ENCODE measurements at places on chromosomes 2 and 18. TPM values are rescaled to one million over a fixed set of nuclear protein-coding genes. Genes with fewer than 3 reads are reported as not detected.

GRCh38 chr2:201255408-201256033 lies 4.8 kb upstream of the CASP8 start:
- DNase-seq: no peak

- no peak for DNase-seq
These were observed 88.3 kb downstream of the RBMS1 start for GRCh38 chr2:160405077-160405867.

RAB12 gene
- 67.5 TPM for polyA plus RNA-seq

OSBPL1A gene
- polyA plus RNA-seq: 57.9 TPM

Measured in muscle of arm (tissue), 14 donors.